ENCODE measurements at places on chromosomes 5 and 9.

DNA sequence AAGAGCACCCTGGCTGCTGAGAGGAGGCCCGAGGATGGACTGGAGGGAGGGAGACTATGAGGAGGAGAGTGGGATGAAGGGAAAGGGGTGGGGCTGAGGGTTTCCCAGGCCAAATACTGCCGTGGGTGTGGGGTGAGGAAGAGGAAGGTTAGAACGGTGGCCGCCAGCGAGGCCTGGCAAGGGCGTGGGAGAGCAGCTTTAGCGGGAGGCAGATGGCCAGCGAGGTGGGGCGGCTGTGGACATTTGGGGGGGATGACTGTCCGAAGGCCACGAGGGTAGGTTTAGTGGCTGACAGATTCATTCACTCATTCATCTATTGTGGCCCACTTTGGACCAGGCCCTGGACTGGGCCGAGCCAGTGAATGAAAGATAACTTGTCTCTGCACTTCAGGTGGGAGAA, 47.8 kb upstream of the NEURL1B start:
- no peak for DNase-seq

GRCh38 chr5:81908771-81909170, 63.1 kb upstream of the ATG10 start:
- DNase-seq, result no peak

DNA sequence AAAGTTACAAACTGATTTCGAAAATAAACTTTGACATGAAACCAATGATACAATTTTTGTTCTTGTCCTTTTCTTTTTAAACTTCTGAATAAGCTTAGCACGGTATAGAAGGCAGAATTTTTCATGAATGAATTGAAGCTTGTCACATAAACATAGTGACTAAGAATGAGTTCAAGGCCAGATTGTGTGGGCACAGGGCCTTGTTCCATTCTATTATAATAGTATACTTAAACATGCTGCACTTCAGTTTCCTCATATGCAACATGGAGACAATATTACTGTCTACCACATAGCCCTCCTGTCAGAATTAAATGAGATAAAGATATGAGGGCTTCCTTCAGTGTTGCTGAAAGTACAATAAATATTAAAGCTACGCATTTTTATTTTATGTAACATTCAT, 204.2 kb upstream of the HAPLN1 start:
- DNase-seq, result no peak

DNA sequence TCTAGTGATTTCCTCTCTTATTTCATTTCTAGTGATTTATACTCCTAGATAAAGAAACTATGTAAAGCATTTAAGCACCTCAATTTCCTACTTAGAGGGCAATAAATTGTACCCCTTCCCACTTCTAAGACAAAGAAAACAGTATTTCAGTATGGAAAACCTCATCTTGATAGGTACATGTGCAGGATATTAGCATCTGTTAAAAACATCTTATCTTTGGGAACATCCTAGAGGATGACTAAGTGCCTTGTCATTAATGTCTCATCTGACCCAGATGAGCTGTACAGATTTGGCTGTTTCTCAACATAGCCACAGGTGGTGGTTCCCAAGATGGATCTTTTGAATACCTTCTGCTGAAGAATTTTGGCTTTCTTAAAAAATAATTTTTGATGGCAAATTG, 5.7 kb downstream of the MEGF10 start:
- DNase-seq, result no peak

GRCh38 chr5:111231119-111231518, 6.9 kb downstream of the CAMK4 start:
- no peak for DNase-seq

GRCh38 chr9:75448281-75448680, 360.0 kb downstream of the OSTF1 start:
- no peak for DNase-seq

GRCh38 chr9:7058473-7058872, 300.7 kb downstream of the KDM4C start:
- DNase-seq, result no peak
